ENCODE measurements at places on chromosomes 5 and 9.

DNA sequence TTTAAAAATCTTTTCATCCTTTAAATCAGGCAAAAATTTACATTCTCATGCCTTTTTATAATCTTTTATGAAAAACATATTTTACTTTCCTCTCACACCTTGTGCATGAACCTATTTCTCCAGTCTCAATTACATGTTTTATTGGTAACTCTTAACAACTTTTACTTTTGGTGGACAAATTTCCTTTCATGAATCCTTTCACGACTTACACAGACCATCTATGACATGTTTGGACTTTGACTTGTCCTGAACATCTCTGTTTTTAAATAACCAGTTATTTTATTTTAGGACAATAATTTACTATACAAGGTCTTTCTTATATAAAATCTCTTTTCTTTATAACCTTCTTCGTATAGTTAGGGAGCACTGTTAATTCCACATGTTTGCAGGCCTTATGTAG lies 26.5 kb upstream of the MTMR12 start:
- DNase-seq: no peak

GRCh38 chr9:114065304-114065703 lies 12.8 kb downstream of the AMBP start:
- no peak for DNase-seq

GRCh38 chr9:18549772-18550171 lies 75.8 kb downstream of the ADAMTSL1 start:
- DNase-seq: no peak

GRCh38 chr5:139376364-139376763 lies 6.7 kb downstream of the SLC23A1 start:
- no peak for DNase-seq

GRCh38 chr5:143343042-143343441 lies 60.4 kb downstream of the NR3C1 start:
- no peak for DNase-seq
